ENCODE measurements at places on chromosomes 2 and 18.

GRCh38 chr18:8960740-8961657 lies 141.5 kb upstream of the NDUFV2 start:
- no peak for DNase-seq

- DNase-seq, result no peak
These were observed 82.6 kb downstream of the TPO start for GRCh38 chr2:1495676-1496358.

- DNase-seq, result no peak
These were observed 55.4 kb downstream of the RTP5 start for GRCh38 chr2:241924909-241925250.

DNA sequence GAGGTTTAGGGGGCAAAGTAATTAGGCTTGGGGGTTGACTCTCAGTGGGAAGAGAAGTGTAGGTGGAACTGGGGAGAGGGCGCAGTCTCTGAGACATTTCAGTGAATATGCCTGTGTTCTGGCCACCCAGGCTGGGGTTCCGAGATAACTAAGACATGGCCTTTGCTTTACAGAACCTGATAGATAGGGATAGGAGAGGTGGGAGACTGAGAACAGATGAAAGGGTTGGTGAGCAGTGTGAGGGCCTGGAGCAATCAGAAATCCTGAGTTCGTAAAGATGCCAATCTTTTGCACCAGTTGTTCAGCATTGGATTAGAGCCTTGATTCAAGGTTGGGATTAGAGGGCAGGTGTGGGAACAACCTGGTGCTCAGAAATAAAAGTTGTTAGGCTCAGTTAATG lies 15.6 kb downstream of the PARD3B start:
- DNase-seq, result no peak

GRCh38 chr2:239021224-239021623 lies 173.3 kb downstream of the TWIST2 start:
- DNase-seq, result no peak

- no peak for DNase-seq
These were observed 24.5 kb downstream of the MALT1 start for GRCh38 chr18:58695772-58696171.

GRCh38 chr2:4465671-4466070 lies 762.3 kb downstream of the DCDC2C start:
- no peak for DNase-seq

- DNase-seq, result no peak
These were observed 9.3 kb downstream of the OTX1 start for GRCh38 chr2:63059793-63060471.

GRCh38 chr2:160482673-160483072 lies 10.9 kb downstream of the RBMS1 start:
- no peak for DNase-seq

GRCh38 chr18:24656050-24656449 lies 195.6 kb downstream of the HRH4 start:
- DNase-seq, result no peak

DNA sequence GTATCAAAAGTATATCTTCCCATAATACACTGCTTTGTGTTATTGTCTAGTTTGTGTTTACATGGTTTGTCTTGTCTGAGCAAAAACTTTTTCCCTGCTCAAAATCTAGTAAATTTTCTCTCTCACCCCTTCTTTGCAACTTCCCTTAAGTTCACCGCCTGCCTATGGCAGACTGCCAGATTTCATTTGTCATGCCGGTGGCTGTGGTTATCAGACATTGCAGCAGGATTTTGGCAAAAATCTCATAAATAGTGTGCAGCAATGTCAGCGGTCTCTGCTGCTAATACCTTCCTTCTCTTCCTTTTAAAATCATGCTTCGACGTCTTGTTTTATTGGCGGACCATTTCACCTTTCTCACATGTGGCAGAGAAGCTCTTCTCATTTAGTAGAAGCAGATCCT lies 45.6 kb upstream of the TMEM178A start:
- DNase-seq, result no peak

DNA sequence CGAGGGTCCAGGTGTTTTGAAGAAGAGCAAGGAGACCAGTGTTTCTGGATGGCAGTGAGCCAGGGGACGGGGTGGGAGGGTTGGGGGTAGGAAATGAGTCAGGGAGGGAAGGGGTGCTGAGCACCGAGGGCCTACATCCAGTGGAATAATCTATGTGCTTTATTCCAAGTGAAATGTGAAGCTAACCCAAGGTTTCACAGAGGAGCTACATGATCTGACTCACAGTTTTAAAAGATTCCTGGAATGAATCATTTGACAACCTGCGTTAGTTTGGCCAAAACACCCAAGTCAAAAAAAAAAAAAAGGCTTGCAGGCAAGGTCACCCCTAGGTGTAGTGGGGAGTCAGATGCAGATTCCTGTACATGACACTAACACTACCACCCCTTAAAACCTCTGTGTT lies 419.7 kb upstream of the MEX3C start:
- DNase-seq, result no peak

GRCh38 chr2:224546926-224547325 lies 38.2 kb downstream of the CUL3 start:
- no peak for DNase-seq

DNA sequence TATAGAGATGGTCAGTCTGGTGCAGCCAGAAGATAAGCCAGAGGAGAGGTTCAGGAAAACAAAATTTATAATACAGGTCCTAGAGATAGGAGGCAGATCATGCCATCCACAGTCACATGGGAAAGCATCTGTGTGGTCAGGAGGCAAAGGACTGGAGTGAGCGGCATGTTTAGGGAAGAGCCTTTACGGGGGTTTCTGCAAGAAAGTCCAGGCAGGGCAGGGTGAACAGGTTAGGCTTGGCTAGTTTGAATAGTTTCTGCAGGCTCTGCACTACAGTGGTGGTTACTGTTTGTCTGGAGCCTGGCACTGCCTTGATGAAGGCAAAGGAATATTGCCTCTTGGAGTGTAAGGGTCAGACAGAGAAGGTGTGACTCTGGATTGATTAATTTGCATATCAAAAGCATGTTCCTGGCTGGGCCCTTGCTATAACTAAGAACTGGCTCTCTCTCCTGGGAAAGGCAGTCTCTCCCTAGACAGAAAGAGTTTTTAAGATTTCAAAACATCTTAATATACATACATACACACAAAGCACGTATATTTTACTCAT lies 1034.7 kb upstream of the CHAC2 start:
- no peak for DNase-seq

DNA sequence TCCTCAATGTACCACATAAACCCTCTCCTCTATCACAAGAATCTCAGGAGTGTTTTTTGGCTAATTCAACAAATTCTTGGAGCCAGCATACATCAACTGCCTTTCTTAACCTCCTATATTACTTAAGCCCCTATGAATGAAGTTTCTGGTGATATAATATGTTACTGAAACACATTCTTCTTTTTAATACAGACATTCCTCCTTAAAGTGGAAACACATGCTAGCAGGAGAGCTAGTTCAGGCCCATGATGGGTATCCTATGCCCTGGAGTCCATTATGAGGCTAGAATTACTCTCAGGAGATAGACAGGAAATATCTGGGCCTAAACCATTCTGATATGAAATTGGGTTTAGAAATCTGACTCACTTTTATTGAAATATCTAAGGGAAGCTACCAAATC lies 26.6 kb upstream of the RMDN2 start:
- DNase-seq, result no peak

GRCh38 chr18:25921677-25922421 lies 168.6 kb downstream of the SS18 start:
- no peak for DNase-seq

- no peak for DNase-seq
These were observed 518 bp upstream of the NFU1 start for GRCh38 chr2:69437751-69438154.

- DNase-seq, result no peak
These were observed 35.5 kb upstream of the AQP4 start for GRCh38 chr18:26901020-26901419.

DNA sequence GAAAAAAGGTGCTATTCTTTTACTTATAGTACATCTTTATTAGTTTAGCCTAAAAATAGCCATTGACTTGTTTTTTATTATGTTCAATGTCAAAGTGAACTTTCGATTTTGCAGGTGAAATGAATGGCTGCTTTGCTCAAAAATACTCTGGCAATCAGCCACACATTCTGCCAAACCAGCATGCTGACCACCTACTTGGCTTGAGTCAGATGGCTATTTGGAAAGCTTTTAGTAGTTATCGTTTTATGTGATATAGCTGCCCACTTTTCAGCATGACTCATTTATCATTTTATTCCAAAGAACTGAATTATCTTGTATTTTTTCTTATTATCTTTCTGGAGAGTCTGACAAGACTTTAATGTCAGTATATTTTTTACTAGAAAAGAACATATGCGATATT lies 1615.8 kb upstream of the TMEFF2 start:
- no peak for DNase-seq

GRCh38 chr2:203661279-203661908 lies 45.0 kb upstream of the CD28 start:
- DNase-seq, result no peak

GRCh38 chr2:209473930-209474419 lies 50.1 kb downstream of the MAP2 start:
- DNase-seq, result no peak

DNA sequence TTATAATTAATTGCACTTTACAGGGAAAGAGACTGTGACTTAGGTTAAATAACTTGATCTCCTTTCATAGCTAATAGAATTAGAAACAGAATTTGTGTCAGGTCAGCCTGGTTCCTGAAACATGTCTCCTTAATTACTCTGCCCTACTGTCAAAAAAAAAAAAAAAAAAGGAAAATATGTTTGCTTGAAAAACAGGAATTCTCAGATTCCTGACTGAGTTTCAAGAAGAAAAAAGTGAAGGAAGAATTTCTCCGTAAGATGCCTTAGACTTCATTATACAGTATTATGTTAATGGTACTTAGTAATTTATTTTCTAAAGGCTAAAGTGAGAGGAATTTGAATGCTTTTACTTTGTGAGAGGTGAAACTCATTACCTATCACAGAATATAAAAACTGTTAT lies 118.4 kb upstream of the REG3G start:
- DNase-seq, result no peak

DNA sequence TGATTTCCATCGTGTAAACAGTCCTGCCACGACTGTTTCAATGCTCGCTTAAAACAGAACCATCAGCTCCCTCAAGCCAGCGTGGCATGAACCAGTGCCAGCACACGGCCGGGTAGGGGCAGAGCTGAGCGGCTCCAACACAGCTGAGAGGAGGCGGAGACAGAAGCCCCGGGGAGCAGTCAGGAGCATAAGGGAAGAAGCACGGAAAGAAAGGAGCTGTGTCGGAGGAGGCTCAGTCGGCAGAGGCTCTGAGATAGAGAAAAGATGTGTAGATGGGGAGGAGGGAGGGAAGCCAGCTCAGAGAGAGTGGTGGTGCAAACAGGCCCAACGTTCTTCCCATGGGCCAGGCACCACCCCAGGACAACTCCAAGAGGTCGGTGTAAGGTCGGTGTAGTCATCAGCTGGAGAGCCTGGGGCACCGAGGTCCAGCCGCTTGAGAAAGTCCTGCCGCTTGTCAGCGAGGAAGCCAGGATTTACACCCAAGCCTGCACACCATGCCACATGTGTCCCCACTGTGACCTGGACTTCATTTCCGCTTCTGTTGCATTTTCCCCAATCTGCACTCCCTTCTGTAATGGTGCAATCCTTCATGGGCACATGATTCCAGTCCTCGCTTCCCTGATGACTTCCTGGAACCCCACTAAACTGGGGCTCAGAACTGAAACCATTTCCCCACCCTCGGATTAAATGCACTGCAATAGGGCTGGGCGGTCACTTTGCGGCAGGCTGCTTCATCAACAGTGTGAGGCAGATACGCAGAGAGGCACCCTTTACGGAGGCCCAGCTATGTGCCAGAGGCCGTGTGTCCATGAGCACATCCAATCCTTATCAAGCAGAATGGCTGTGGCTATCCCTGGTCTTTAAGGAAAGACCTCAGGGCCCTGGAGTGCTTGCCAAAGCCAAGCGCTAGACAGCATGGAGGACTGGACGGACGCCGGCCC lies 43.5 kb downstream of the CYP27C1 start:
- peak; percentile 31 for DNase-seq

DNA sequence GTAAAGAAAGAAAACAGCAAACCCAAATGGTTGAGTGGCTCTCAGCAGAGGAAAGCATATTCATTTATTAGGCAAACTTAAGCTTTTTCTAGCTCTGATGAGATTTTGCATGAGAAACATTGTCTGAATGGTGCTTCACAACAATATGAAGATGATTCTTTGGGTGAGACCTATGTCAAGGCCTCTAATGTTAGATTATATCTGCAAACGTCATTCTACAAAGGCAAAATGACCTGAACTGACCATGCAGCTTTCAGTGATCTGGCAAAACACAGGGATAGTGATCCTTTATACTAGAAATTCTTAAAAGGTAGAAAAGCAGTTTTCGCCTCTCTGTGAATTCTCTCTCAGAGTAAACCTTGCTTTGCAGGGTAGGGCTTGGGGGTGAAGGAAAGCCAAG lies 11.7 kb downstream of the RHBDD1 start:
- no peak for DNase-seq

GRCh38 chr2:134198006-134198634 lies 55.8 kb upstream of the MGAT5 start:
- DNase-seq, result no peak

GRCh38 chr2:107529146-107529545 lies 297.5 kb upstream of the RGPD4 start:
- no peak for DNase-seq

DNA sequence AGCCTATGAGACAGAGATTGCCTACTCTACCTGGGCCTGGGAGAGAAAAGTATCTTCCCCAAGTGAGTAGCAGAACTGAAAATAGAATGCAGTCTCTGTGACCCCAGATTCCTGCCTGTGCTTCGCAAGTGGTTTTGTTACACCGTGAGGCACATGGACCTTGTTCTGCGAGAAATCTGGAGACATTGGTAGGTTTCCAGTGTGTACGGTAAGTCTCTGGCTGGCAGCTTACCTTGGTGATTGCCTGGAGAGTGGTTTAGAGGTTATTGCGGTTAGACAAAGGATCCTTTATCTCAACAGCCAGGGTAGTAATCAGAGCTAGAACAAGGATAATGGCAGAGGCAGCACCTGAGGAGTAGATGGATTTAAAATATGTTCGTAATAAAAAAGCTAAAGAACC lies 606.0 kb upstream of the GCFC2 start:
- no peak for DNase-seq

DNA sequence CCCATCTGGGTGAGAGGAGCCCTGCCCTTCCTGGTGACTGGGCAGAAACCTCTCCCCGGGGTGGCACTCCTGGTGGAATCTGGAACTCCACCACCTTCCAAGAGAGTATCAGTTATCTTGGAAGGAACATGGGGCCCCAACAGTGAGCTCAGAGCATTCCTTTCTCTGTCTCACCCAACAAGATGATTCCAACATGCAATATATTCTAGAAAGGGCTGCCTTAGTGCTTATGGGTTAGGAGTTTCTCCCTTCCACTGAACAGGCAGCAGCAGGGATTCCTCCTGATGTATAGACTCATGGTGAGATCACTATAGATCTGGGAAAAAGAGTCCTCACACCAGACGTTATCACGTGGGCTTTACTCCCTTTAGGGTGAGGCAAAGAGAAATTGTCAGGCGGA lies 147.1 kb downstream of the COL4A4 start:
- DNase-seq, result no peak

- no peak for DNase-seq
These were observed 130.3 kb downstream of the MGAT5 start for GRCh38 chr2:134384131-134384530.

- no peak for DNase-seq
These were observed 53.2 kb downstream of the DIS3L2 start for GRCh38 chr2:232014681-232015080.

Data from occipital lobe (tissue), 3 donors.